ENCODE measurements at places on chromosomes 5 and 9. TPM values are rescaled to one million over a fixed set of nuclear protein-coding genes. Genes with fewer than 3 reads are reported as not detected.

DNA sequence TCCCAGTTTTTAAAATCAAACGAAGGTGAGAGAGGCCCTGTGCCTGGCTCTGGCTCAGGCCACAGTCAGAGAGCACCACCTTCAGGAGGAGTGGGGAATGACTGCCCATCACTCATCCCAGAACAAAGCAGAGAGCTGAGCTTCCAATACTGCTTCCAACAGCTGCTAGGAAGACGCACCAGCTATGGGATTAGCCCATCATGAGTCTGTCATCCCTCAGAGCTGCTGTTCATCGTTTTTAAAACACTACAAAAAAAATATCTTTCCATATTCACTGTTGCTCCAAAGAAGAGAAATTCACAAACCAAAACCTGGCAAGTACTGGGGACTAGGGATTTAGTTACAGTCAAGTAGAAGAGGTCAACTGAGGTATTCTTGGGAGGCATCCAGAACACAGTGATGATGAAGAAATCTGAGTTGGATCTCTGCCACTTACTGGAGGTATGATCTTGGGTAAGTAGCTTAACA lies 102.4 kb downstream of the CDK5RAP2 start:
- DNase-seq: peak; percentile 83

GRCh38 chr9:11159318-11159862 lies 546.6 kb upstream of the PTPRD start:
- no peak for DNase-seq

- no peak for DNase-seq
Observed at GRCh38 chr5:140647042-140647419, 399 bp downstream of the NDUFA2 start.

DNA sequence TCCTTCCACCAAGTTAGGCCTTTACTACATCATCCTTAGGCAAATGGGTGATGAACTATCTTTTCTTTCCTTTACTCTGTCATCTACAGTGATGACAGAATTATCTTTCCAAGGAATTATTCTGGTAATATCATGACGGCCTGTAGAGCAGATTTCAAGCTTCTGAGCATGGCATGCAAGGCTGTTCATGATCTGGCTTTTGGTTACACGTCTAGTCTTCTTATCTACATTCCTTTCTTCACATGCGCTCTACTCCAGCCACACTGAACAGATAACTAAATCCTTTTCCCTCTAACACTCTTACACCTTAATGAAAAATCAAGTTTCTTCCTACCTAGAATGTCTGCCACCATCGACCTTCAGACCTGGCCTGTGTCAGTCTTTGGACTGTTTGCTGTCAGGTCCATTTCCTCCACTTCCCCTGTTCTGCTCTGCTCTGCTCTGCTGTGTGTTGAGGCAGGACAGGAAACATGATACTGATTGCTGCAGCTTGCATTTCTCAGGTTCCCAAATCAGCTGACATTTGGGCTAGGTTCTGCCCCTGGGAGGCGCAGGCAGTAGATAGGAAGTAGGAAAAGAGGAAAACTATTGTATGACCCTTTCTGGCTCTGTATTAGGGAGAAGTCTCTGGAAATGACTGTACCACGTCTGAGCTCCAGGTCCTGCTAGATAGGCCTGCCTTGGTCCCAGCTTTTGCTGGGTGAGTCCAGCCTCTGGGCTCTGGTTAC lies 4.2 kb downstream of the SCGB3A2 start:
- DNase-seq: no peak

The LHX2 gene
- not detected for polyA plus RNA-seq

The RANBP3L gene
- not detected for polyA plus RNA-seq

The FSD1L gene
- polyA plus RNA-seq: 7.4 TPM

The UNC13B gene
- polyA plus RNA-seq: 15.4 TPM

The NIPAL4 gene
- polyA plus RNA-seq: 0.20 TPM
